ENCODE measurements at places on chromosomes 12 and 14. TPM values are rescaled to one million over a fixed set of nuclear protein-coding genes. Genes with fewer than 3 reads are reported as not detected.

Gene ACIN1
- 212 TPM for total RNA-seq

Gene B4GALNT3
- total RNA-seq, result 4.3 TPM

GRCh38 chr12:41802803-41803202 is 341.9 kb downstream of the GXYLT1 start:
- DNase-seq, result no peak

DNA sequence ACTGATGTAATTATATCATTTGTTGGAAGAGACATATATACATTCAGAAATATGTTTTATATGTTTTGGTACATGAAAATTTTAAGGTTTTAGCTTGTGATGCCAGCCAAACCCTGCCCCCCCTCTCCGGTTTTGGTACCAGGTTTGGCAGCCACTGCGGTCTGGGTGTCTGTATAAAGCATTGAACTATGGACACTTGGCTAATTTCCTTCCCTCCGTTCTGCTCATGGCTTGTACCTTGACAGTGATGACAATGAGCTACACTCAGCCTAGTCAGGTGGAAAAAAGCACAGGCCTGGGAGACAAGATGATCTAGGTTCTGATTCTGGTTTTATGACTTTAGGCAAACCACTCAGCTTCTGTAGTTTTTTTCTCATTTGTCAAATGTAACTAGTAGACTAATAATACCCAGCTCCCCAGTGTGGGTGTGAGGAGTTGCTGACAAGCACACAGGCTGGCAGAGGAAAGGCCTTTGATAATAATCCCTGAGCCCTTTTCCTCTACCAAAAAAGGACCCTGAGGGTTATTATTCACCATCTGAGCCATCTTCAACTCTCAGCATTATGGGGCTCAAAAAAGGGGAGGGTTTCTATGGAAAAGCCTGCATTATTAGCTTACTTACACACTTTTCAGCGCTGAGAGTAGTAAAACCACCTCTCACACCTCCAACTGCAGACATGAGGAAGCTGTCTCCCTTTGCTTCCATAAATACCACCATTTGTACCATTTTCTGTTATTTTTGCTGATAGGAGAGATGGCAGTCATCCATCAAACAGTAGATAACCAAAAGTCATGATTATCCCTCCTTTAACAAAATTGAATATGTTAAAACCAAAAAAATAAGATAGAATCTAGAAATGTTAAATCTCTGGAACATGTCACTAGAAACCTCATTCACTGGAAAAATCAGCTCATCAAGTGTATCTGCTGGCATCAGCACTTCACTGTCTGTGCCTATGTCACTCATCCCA is 76.3 kb upstream of the PSMC1 start:
- H3K4me1 ChIP-seq, result no peaks in the 10 kb centered on the region
- H3K27me3 ChIP-seq, result peaks cover 17% of the 10 kb centered on the region
- no peak overlapping the region for H3K4me3 ChIP-seq
- no peak for DNase-seq
- H3K27ac ChIP-seq, result no peak overlapping the region

DNA sequence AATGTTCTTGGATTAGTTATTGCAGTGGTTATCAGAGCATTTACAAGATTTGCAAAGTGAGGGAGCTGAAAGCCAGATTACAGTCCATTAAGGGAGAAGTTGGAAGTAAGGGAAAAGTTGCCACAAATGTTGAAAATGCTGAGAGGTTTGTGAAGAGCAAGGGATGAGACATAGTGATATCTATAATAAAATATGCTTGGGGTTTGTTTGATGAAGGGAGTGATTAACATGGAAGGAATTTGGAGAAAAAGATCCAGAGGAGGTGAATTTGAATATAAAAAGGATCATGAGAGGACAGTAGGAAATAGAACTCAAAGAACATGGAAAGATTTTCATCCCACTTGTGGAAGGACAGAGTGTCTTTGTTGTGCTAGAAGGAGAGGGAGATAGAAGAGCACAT is 19.3 kb upstream of the CCER1 start:
- H3K36me3 ChIP-seq, result no peaks in the 10 kb centered on the region
- DNase-seq, result no peak
- H3K4me3 ChIP-seq, result no peak overlapping the region
- H3K27me3 ChIP-seq, result peaks cover 18% of the 10 kb centered on the region

DNA sequence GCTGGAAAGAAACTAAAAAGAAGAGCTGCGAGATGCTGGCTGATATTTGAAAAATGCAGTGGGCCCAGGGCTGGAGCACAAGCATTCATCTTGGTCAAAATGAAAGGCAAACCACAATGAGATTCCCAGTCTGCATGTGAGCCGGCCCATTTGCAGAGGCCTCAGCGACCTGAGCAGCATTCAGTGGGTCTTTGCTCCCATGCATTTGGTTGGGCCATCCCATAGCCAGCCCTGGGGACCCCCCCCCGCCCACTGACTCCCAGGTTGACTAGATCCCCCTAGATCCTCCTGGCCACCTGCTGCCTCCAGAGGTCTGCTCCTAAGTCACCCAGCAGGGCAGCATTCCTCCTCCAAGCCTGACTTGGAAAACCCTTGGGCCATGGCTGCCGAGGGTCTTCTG is 59.8 kb downstream of the PRMT8 start:
- no peak overlapping the region for H3K27ac ChIP-seq
- no peak for DNase-seq
- H3K4me1 ChIP-seq, result peaks cover 2% of the 10 kb centered on the region
- H3K36me3 ChIP-seq, result no peaks in the 10 kb centered on the region
- H3K4me3 ChIP-seq, result no peak overlapping the region

Measured in activated naive CD8-positive, alpha-beta T cell treated with anti-CD3 and anti-CD28 coated beads, Interleukin-2, amount 10 ng/mL, durations not matched to agents 7 days and 5 days (primary cell).